ENCODE measurements at places on chromosomes 4 and X.

- no peak for DNase-seq
Observed at GRCh38 chr4:85081196-85081595, 114.7 kb upstream of the WDFY3 start.

DNA sequence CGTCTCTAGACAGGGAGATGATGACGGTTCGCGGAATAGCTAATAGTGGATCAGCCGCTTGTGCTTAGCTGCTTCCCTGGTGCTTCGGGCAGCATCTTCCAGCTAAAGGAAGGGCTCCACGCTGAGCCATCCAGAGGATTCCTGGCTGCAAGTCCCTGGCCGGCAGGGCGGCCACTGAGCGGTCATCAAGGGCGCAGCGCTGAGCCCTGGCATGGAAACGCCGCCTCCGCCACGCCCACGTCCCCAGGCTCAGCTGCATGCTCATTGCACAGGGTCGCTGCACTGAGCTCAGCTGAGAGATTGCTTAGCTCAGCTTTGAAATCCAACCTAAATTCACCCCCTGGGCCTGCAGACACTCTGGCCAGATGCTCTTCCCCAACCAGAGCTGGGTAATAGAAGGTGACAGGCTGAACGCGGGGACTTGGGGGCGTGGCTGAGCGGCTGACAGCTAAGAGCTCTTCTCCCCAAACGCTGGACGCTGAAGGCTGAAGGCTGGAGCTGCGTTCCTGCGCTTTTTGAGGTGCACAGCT lies 118.2 kb upstream of the KIT start:
- no peak for DNase-seq

- DNase-seq = no peak
Observed at GRCh38 chr4:42078184-42078801, 74.2 kb downstream of the BEND4 start.

- DNase-seq = no peak
Observed at GRCh38 chr4:80266902-80267380, 477 bp downstream of the FGF5 start.

- no peak for DNase-seq
Observed at GRCh38 chr4:97759785-97760184, 383.5 kb downstream of the STPG2 start.

GRCh38 chr4:120506536-120506935 lies 416.0 kb downstream of the PRDM5 start:
- no peak for DNase-seq

GRCh38 chrX:17082831-17083230 lies 136.4 kb downstream of the REPS2 start:
- DNase-seq = no peak

- no peak for DNase-seq
Observed at GRCh38 chrX:41616935-41617334, 71.8 kb upstream of the GPR34 start.

- no peak for DNase-seq
Observed at GRCh38 chr4:123741906-123742305, 345.3 kb downstream of the SPRY1 start.

DNA sequence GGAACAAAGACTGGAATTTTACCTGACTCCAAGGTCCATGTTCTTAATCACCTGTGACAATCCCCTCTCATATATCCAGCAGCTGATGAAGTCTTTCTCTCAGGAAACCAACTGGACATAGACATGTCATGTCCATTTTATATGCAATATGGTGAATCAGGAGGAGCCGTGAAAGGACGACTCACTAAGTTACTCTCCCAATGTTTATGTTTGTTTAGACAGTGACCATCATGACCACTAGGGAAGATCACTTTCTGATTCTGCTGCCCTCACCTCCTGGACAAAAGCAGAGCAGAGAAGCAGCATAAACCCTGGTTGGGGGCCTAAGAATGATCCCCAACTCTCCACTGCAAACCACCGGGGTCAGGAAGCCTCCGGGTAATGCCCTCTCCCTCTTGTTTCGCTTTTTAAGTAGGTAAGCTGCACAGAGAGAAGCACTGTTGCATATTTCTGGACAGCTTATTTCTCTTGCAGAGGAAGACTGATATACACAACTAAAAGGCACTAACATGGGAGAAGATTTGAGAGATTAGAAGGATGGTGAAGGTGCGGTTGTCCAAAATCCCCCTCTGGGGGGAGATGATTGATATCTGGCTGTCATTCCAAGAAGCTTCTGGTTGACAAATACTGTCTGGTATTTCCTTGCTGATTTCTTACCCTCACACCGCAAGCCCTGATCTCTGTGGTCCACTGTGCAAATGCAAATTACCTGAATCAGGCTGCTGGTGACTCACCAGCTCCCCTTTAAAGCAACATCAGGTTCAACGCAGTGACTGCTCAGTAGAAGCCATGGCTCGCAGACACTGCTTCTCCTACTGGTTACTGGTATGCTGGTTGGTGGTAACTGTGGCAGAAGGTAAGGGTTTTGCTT lies at the start of gene ODAPH:
TSS of gene ODAPH (plus strand) at position 773 of the 871 bp plus-strand sequence. CDS start at position 790, 17 bp downstream.
- DNase-seq = peak; percentile 68

GRCh38 chrX:43880425-43880824 lies 1.8 kb downstream of the MAOB start:
- DNase-seq = no peak

GRCh38 chr4:104022831-104023230 lies 303.0 kb upstream of the TACR3 start:
- DNase-seq = no peak

GRCh38 chr4:3420606-3420955 lies 21.2 kb upstream of the HGFAC start:
- DNase-seq = no peak

DNA sequence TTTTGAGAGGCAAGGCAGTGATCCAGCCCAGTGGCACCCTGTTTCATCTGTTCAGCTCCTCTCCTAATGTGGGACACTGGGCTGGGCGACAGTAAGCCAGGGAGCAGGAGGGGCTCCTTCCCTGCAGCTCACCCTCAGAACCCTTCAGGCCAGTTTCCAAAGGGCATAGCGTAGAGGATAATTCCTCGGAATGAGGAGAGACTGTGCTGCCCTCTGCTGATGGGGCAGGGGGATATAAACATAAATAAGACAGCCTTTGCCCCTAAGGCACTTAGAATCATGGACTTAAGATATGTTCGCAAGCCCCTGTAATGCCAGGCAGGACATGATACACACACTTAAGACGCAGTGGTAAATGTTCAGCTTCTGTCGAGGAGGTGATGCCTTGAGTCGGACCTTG lies 27.9 kb upstream of the ZNF185 start:
- DNase-seq = no peak

- DNase-seq = no peak
Observed at GRCh38 chr4:56626963-56627362, 54.1 kb downstream of the HOPX start.

DNA sequence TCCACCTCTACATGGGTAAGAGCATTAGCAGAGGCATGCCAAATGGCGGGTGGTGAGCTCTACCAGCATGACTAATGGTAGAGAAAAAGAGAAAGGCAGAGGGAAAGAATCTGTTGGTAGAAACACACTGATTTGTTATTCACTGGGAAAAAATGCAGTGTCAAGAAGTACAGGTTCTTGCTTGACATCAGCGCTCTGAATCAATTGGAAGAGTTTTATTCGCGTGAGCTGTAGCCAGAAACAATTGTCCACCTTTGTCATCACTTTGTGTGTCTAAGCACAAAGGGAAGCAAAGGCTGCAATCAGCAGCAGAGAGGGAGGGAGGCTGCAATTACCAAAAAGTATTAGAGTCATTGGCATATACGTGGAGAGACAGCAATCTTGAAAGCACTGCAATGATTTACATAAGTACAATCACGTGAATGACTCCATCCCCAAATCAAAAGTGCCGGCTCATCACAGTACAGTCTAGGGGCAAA lies 67.7 kb upstream of the HS3ST1 start:
- peak; percentile 18 for DNase-seq

- DNase-seq = no peak
Observed at GRCh38 chr4:18318682-18319388, 297.3 kb upstream of the LCORL start.

- no peak for DNase-seq
Observed at GRCh38 chr4:3465698-3466671, 2.9 kb downstream of the DOK7 start.

DNA sequence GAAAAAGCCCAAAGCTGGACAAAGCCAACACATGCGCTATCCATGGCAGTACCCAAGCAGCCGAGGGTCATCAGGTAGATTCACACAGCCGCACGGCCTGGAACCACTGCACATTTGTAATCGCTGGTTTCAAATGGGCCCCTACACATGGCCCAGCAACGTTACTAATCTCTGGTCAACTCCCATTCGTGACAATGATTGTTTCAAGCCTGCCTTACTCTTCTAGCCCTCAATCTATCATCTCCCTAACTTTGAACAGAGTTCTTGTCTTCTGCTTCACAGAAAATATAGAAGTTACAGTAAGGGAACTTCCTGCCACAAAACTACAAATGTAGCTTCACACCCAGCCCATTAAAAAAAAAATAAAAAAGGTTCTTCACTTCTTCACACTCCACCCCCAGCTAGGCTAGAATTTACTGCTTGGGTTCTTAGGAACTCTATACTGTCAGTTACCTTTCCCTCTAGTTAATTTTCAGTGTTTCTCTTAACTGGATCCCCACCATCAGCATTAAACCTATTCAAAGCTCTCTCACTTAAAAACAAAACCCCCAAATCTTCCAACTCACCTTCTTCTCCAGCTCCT lies 24.2 kb downstream of the CASP3 start:
- DNase-seq = no peak

- DNase-seq = no peak
Observed at GRCh38 chrX:40154853-40155588, 57.3 kb upstream of the BCOR start.

DNA sequence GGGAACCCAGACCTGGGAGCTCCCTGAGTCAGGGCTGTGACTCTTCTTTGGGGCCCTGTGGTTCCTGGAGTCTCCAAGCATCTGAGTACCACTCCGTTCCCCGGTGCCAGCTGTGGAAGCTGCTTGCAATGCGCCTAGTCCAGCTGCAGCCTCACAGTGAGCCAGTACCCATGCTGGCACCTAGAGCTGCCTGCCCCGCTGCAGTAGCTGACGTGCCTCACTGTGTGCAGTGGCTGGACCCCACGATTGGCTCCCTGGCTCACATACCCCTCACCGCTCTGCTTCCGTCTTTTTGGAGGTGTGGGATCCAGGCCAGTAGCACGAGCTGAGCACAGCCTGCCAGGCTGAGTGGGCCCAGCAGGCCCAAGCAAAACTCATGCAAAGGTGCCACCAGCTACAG lies 32.1 kb upstream of the PAGE1 start:
- no peak for DNase-seq

DNA sequence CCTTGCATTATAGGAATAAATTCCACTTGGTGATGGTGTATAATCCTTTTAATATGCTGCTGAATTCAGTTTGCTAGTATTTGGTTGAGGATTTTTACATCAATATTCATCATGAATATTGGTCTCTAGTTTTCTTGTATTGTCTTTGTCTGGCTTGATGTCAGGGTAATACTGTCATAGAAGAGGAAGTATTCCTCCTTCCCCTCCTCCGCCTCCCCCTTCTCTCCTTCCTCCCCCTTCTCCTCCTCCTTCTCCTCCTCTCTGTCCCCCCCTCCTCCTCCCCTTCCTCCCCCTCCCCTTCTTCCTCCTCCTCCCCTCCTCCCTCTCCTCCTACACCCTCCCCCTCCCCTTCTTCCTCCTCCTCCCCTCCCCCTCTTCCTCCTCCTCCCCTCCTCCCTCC lies 65.8 kb downstream of the RGS12 start:
- no peak for DNase-seq

GRCh38 chr4:144223149-144223548 lies 82.6 kb upstream of the GYPA start:
- DNase-seq = no peak
